ENCODE measurements at places on chromosomes 12 and 14.

GRCh38 chr12:19110221-19110940, 19.2 kb upstream of the PLEKHA5 start:
- no peak for DNase-seq

GRCh38 chr12:132827763-132828703, 636 bp downstream of the GOLGA3 start:
- DNase-seq, result no peak

DNA sequence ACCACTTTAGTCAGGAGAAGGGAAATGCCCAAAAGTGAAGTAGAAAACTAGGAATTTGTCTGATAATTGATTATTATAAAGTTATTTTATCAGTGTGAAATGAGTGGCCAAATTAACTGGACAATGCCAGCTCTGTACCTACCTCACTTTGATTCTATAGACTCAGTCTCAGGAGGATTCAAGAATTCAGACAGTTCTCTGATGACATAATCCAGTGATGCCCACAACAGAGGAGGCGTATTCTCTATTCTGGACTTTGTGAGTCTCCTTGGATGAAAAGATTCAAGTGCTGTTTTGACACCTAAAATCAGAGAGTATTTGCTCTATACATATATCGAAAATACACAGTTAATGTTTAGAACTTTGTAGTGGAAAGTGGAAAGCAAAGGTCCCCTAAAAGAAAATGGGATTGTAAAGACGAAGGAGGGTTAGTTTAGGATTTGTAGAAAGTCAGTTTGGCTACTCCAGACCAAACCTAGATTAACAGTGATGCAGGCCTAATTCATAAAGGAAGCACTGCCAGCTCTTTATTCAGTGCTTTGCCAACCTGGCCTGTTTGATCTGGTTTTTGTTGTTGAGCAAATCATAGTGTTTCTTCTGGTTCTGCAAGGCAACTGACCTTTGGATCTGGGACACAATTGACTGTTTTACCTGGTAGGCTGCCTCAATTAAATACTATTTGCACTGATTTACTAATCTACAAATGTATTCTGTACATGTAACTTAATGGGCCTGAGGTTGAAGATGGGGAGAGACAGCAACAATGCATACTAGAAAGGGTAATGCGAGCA, 67.4 kb downstream of the DAD1 start:
- no peak for DNase-seq

GRCh38 chr12:57025196-57025595, 8.9 kb upstream of the TAC3 start:
- no peak for DNase-seq

GRCh38 chr12:50825372-50825838, 17.3 kb upstream of the TMPRSS12 start:
- DNase-seq, result no peak

GRCh38 chr14:63345826-63346225, 27.1 kb upstream of the GPHB5 start:
- DNase-seq, result no peak

DNA sequence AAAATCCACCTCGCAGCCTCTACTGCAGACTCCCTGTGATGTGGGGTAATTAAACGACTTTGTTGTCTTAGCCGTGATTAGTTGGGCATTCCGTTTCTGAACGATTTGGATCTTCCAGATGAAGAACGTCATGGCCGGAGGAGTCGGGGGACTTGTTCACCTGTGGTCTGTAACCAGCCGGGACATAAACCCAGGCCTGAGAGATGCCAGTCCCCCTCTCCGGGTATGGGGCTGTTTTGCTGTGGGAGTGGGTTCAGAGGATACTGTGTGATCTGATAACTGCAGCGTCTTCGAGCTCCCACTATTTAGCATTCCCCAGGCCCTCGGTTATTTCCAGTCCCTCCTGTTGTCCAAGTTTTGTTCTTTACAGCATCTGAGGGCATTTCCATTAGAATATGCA, 96.1 kb downstream of the PIWIL1 start:
- no peak for DNase-seq

Data from NCI-H187 (cell line).